ENCODE measurements at places on chromosomes 1 and 21. TPM values are rescaled to one million over a fixed set of nuclear protein-coding genes. Genes with fewer than 3 reads are reported as not detected.

ARHGAP30 gene
- total RNA-seq, result not detected

FMO1 gene
- not detected for total RNA-seq

FOXO6 gene
- total RNA-seq, result 0.34 TPM

GFI1 gene
- total RNA-seq, result under 0.01 TPM

IQGAP3 gene
- 11.3 TPM for total RNA-seq

FNBP1L gene
- 14.5 TPM for total RNA-seq

CDC20 gene
- 98.9 TPM for total RNA-seq

LCE3E gene
- not detected for total RNA-seq

Measured in melanocyte of skin (primary cell).